ENCODE measurements at places on chromosomes 16 and 17.

DNA sequence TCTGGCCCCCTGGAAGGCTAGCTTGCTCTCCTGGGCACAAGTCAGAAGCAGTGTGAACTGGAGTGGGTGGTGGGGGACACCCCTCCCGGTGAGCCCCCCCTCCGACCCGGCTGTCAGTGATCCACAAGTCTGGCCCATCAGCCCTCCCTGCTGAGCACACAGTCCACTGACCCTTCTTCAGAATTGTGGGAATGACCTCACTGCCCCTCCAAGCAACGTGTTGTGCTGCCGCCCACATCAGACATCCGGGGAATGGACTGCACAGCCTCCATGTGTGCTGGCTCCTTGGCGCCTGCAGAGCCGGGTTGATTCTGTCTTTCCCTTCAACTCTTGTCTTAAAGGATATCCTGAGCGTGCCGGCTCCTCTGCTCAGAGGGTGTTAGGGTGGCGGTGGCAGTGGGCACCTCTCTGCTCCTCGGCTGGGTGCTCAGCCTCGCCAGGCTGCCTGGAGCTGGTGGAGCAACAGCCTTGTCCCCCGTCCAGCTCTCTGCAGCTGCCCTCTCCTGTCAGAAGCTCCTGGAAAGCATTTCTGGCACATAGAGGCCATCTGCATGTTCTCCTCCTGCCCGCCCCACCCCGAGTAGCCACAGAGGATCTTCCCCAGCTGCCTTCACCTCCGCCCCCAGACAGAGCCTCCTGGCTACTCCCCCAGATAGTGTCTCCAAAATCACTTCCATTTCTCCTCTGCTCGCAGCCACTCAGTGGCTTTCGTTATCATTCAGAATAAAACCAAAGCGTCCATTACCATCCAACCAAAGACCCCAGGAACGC is 19.8 kb downstream of the NPTX1 start:
- no peak for DNase-seq

GRCh38 chr17:4711661-4712181 is 1.3 kb downstream of the ARRB2 start:
- DNase-seq, result no peak

DNA sequence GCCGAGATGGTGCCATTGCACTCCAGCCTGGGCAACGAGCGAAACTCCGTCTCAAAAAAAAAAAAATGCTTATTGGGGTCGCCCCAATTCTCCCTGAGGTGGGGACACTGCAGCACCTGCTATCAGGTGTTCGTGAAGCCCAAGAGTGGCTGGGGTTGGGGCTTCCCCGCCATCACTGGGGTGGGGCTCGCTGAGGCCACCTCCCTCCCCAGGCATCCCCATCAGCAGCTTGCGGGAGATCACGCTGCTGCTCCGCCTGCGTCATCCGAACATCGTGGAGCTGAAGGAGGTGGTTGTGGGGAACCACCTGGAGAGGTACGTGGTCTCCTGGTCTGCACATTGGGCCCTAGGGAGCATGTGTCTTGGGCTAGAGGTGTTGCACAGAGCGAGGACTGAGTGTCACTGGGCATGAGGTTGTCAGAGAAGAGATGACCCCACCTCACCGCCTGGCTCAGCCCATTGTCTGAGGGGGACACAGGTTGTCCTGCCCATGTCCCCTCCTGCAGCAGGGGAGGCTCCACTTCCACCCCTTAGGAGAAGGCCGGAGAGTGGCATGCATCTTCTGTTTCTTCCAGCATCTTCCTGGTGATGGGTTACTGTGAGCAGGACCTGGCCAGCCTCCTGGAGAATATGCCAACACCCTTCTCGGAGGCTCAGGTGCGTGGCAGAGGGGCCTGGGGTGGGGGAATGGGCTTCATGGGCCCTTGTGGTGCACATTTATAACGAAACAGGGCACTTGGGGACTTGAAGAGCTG is 4.9 kb downstream of the CDK10 start:
- DNase-seq, result no peak

GRCh38 chr16:78727536-78727935 is 628.1 kb downstream of the WWOX start:
- DNase-seq, result no peak

- no peak for DNase-seq
These were observed 241.4 kb upstream of the DYNLRB2 start for GRCh38 chr16:80299416-80299815.

- no peak for DNase-seq
These were observed 10.6 kb upstream of the SMG1 start for GRCh38 chr16:18936727-18937340.

- no peak for DNase-seq
These were observed 182.8 kb upstream of the HS3ST3A1 start for GRCh38 chr17:13784434-13785095.

GRCh38 chr17:74176546-74177001 is 26.9 kb upstream of the RPL38 start:
- no peak for DNase-seq

GRCh38 chr16:85042167-85042526 is 14.6 kb downstream of the KIAA0513 start:
- DNase-seq, result no peak

- DNase-seq, result no peak
These were observed 16.6 kb upstream of the TERF2 start for GRCh38 chr16:69402439-69402838.

- peak; percentile 73 for DNase-seq
These were observed 11.8 kb upstream of the SLFN13 start for GRCh38 chr17:35460354-35460851.

- no peak for DNase-seq
These were observed 8.2 kb downstream of the PGAP3 start for GRCh38 chr17:39679521-39680192.

GRCh38 chr17:39925282-39926134 is 1.9 kb downstream of the ORMDL3 start:
- DNase-seq, result no peak

DNA sequence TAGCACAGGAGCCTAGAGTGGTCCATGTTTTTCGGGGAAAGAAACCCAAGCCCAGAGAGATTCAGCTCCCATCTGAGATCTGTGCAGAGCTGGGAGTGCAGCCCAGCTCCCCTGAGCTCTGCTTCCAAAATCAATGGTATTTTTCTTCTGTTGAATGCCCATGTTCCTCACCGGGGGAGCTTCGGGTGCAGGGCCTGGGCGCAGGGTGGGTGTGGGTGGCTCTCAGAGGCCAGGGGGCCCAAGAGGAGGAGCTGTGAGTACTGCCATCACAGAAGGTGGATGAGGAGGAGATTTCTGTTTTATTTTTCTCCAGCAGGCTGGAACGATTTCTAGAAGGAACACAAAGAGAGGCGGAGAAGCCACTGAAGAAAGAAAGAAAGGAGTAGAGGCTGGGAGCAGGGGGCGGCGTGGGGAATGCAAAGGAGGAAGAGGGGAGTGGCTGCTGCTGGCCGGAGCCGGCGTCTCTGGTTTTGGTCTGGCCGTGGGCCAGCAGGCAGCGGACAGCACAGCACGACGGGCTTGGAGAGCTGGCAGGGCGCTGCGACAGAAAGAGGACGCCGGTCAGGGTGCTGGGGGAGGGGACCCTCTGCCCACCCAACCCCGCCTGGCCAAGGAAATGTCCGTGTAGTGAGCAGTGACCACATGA is 76.2 kb upstream of the KSR1 start:
- DNase-seq, result no peak

DNA sequence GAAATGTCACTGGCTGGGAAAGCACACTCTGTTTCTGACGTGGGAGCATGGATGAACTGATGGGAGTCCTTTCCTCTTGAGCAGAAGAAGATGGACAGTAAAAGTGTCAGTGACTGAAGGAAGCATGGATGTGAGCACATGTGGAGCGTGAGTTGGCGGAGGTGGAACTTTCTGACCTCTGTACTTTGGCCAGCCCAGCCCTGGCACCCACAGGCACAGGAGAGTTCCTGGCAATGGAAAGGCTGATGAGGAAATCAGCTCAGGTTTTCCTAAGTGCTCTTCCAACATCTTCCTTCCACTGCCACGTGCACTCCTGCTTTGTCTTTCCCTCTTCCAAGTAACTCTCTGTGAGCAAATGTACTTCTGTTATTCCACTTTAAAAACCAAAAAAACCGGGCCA is 276.8 kb downstream of the NTN1 start:
- no peak for DNase-seq

DNA sequence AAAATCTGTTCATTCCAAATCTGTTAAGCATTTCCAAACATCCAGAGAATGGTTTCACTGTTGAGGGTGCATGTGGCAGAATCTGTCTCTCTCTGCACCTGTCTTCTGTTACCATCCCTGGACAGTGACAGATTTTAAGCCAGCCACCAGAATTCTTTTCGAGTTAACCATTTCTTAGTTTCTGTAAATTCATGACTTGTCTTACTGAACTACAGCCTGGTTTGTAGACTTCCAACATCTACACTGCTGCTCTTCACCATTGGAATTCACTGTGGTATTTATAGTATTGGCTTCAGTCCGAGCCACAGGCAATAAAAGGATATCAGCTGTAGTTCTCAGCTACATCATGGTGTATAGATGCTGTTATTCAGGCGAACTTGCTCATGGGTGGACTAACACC is 47.6 kb downstream of the GOSR1 start:
- no peak for DNase-seq

DNA sequence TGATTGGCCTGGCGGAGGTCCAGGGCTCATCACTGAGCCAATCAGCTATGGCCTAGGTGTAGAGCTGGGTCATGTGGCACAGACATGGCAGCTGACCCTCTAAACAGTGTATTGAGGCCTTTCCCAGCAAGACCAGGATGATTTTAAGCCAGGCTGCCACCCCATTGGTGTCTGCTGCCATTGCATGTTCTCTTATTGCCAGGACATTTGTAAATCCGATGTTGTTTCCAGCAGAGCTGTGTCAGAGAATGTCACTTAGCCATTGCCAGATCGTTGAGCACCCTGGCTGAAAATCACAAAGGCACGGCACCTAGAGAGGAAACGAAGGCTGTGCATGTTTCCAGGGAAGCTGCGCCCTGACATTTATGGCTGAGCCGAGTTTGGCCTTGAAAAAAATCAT is 33.4 kb downstream of the RBFOX1 start:
- DNase-seq, result no peak

DNA sequence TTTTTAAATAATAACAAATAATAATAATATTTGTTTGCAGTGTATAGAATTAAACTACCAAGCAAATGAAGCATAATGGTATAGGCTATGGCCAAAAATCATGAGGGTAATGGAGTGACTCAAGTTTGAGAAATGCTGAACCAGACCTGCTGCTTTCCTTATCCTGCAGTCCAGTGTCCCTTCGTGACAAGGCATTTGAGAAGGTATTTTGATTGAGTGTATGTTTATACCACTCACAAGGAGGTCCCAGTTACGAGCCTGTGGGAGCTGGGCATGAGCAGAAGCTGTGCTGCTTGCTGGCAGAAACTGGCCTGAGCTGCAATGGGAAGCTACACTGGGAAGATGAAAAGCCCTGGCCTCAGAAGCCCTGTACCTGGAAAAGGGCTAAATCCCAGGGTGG is 50.3 kb downstream of the GNAO1 start:
- no peak for DNase-seq

- no peak for DNase-seq
These were observed 18.8 kb downstream of the TTYH2 start for GRCh38 chr17:74231928-74232907.

DNA sequence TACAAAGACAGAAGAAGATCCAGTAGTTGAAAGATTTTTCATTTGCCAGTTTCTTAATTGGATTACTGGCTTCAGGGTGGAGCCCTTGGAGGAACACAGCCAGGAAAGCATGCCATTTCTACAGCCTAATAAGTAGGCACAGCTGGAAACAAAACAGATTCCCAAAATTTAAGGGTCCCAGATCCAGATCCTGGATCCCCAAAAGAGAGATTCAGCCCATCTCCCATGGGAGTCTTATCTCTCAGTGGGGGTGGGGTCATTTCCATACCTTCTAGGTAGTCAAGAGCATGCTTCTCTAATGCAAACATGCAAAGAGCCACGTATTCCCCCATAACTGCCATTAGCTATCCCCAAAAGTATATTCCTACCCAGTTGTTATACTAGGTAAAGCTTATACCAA is 49.9 kb downstream of the SCPEP1 start:
- no peak for DNase-seq

DNA sequence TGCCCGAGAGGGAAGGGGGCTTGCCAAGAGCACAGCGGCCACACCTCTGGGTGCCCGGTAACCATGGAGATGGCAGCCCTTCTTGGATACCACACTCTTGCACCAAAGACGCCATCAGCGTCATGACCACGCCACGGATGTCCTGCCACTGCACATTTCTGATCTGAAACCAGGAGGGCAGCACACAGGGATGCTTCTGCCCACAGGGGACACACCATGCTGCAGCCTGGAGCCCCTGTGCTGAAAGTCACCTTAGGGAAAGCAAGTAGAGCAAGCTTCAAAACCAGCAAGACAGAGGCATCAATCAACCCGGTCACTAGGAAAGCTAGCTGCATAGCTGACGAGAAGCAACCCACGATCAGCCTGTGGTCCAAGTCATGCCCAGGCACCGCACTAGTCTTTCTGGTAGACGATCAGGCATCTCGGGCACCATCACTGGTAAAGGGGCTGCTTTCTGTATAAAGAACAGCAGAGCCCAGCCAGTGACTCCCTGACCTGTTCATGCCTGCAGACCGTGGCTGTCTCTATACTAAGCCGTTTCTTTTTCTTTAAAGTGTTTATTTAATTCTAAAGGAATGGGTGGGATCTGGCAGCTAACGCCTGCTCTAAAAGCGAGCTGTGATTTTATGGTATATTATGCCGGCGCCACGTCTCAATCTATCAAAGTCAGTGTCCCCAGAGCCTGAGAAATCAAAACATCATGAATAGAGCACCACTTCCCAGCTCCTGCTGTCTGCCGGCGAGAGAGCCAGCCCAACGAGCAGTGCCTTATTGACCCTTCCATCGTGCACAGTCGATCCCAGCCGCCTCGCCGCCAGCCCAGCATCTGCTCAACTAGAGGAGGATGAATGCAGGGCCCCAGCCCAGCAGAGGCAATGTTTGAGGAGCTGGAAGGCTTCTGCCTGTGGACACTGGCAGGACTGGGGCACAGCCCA is 244.7 kb downstream of the RBFOX3 start:
- DNase-seq, result no peak

- no peak for DNase-seq
These were observed 51.5 kb downstream of the NTN1 start for GRCh38 chr17:9072696-9073339.

- no peak for DNase-seq
These were observed 25.0 kb downstream of the CUEDC1 start for GRCh38 chr17:57930239-57930638.

- no peak for DNase-seq
These were observed 151.2 kb downstream of the ZNF423 start for GRCh38 chr16:49704586-49705155.

DNA sequence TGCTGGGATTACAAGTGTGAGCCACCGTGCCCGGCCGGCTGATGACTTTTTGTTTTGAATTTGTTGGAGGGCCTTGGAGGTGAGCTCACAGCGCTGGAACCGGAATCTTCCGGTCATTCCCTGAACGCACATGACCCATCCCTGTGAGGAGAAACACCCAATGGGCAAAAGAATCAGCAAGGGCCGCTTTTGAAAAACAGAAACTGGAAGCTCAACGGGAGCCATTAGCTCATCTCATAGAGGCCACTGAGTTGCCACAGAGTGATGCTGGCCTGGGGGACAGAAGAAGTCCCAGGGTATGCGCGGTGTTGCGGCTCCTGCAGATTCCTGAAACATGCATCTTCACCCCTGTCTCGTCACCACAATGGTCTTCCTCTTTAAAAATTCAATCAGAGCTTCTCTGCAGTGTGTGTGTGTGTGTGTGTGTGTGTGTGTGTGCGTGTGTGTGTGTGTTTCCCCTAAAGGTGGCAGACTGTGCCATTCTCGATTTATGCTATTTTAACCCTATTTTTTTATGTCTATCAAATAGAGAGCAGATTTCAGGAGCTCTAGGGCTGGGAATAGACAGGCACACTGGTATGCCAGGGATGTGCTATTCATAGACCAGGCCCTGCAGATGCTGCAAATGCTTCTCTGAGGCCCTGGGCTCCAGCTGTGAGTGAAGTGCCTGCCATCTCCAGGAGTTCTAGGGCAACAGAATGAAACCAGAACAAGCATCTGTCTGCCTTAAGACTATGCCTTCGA is 68.3 kb downstream of the MARCHF10 start:
- no peak for DNase-seq
